ENCODE measurements at places on chromosomes 12 and 14.

DNA sequence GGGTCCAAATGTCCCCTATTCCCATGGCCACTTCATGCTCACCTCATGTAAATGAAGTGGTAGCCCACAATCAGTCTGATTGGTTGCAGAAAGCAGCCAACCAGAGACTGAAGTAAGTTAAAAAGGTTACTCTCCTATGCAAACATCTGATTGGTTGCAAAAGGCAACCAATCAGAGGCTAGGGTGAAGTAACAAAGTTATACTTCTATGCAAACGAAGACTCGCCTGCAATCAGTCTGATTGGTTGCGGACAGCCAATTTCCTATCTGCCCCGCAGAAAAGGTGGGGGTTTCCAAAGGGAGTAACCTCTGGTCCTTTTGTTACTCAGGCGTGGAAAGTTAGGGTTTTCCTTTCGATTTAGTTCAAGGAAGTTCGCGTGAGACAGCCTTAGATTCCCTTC lies 208.1 kb upstream of the NEDD1 start:
- peak; percentile 77 for DNase-seq

DNA sequence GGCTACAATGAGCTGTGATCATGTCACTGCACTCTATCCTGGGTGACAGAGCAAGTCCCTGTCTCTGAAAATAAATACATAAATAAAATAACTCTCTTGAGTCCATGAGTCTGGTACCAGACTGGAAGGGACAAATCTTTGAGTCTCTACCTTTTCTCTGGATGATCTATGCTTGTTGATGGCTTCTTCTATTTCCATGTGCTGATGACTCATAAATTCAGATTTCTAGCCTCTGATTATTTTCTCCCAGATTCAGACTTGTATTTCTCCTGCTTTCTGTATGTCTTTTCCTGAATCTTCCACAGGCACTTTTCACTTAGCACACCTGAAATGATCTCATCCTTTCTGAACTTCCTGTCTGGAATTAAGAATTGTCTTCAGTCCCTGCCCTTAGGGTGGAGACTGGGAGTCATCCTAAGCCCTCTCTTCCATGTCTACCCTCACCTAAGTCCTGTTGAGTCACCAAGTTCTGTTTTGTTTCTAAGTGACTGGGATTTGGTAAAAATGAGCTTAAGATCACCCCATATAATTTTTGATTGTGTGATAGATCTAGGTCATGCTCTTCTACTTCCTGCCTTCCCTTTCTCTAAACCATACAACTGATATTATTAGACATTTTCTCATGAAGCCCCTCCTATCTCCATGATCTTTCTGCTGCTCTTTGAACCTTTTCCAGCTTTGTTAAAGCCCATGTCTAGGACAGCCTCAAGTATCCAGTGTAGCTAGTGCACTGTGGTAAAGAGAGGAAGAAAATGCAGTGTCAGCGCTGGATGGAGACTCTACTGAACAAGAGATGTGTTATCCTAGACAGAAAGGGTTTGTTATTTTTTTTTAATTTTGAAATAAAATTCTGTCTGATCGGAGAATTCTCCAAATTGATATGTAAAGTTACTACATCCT lies 13.1 kb downstream of the AKAP6 start:
- no peak for DNase-seq

- DNase-seq, result no peak
These were observed 143.2 kb upstream of the SEL1L start for GRCh38 chr14:81676879-81677278.

GRCh38 chr12:119692410-119692809 lies 24.5 kb downstream of the PRKAB1 start:
- no peak for DNase-seq

DNA sequence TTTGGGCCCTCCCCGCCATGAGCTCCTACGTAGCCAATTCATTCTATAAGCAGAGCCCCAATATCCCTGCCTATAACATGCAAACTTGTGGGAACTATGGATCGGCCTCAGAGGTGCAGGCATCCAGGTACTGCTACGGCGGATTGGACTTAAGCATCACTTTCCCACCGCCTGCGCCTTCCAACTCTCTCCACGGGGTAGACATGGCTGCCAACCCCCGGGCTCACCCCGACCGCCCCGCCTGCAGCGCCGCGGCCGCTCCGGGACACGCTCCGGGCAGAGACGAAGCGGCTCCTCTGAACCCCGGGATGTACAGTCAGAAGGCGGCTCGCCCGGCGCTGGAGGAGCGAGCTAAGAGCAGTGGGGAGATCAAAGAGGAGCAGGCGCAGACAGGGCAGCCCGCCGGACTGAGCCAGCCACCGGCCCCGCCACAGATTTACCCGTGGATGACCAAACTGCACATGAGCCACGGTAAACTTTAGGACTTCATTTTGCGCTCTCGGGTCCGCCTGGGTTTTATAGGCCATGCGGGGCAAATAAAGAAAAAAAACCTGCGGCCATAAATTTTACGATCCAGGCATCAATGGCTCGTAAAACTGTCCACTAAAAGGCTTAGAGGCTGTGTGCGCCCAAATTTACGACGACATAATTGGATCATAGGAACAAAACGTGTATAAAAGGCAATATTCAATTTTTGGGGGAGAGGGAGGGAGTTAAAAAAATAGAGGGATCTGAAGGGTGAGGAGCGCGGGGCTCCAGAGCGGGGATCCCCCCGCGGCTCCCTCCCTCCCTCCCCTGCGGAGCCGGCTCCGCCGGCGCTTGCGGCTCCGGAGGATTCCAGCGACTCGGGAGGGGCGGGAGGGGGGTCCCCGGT lies 493 bp downstream of the HOXC5 start:
- no peak for DNase-seq

GRCh38 chr14:59711080-59711479 lies 134.5 kb upstream of the CCDC175 start:
- no peak for DNase-seq

- DNase-seq, result no peak
These were observed 33.2 kb upstream of the PPP1R13B start for GRCh38 chr14:103880348-103881267.

- no peak for DNase-seq
These were observed 9.2 kb upstream of the PAPLN start for GRCh38 chr14:73227812-73228781.

- no peak for DNase-seq
These were observed 97.0 kb downstream of the DPF3 start for GRCh38 chr14:72796935-72797334.

DNA sequence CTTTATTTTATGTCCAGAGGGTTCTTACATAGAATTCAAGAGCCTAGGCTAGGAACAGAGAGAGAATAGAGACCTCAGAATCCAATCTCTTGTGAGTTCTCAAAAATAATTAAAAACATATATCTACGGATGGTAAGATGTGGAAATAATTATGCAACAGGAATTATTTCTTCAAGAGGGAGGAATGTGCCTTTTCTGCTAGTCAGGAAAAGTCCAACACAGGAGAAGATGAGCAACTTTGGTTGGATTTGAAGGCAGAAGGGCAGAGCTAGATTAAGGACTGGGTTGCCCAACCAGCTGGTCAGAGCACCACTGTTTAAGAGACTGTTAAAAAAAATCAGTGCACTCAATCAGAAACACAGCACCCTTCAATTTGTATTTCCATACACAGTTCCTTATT lies 365.5 kb downstream of the ETNK1 start:
- DNase-seq, result no peak

DNA sequence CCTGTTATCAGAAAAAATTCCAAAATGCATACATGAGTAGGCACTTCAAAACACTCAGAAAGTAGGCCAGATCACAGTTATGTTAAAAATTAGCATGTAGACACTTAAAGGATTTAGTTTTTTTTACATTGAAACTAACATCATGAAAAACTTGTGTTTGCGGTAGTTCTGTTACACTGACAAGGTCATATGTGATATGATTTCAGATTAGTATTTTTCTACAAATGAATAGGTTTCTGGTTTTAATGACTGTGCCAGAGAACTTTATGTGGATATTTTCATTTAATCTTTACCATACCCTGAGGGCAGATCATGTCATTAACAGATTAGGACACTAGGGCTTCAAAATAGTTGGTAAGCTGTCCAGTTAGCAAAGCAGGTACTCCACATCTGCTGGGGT lies 20.7 kb downstream of the YARS2 start:
- no peak for DNase-seq

- no peak for DNase-seq
These were observed 150.3 kb upstream of the PTPRQ start for GRCh38 chr12:80293759-80294158.

GRCh38 chr14:82411298-82411697 lies 877.6 kb upstream of the SEL1L start:
- DNase-seq, result no peak

- DNase-seq, result no peak
These were observed 4.2 kb downstream of the AQP5 start for GRCh38 chr12:49965836-49966235.

- DNase-seq, result no peak
These were observed 391.1 kb downstream of the LRIG3 start for GRCh38 chr12:58529114-58529665.
